ENCODE measurements at places on chromosomes 6 and 20.
A peak's percentile ranks its signal among the peaks of the same experiment; 100 is the strongest.

DNA sequence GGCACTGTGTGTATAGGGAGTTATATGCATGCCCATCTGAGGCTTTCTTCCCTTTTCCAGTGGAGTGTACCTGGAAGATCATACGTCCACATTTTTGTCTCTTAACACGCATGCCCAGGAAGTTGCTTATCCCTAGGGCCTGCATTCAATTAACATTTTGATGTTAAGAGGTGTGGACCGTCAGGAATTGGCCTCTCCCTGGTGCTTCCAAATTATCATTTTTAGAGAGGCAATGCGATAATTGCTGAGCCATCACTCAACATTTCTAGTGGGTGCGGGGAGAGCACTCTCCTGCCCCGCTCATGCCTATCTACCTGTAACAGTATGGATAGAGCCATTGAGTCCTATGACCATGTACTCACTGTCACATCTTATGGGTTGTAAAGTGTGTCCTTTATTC, 37.8 kb upstream of the PAQR8 start:
- DNase-seq: no peak

DNA sequence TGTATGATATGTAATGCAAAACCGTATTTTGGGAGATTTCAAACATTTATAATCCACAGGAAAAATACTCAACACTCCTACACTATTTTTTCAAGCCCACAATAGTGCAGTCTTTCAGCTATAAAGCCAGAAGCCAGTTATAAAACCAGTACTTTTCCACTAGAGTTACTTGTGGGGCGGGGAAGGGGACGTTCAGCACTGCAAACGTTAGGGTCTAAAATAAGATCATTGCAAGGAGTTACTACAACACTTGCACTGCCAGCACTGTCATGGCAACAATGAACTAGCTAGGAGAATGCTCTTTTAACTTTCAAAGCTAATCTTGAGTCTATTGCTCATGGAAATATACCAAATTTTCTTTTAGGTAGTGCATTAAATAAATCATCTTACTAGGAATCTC, 14.7 kb downstream of the SESN1 start:
- no peak for DNase-seq

- no peak for DNase-seq
Measured at GRCh38 chr6:142376800-142377496, 75.1 kb downstream of the ADGRG6 start.

- no peak for DNase-seq
Measured at GRCh38 chr20:23152308-23152892, 66.3 kb upstream of the CD93 start.

GRCh38 chr6:41939176-41939847, 2.3 kb downstream of the CCND3 start:
- no peak for DNase-seq

DNA sequence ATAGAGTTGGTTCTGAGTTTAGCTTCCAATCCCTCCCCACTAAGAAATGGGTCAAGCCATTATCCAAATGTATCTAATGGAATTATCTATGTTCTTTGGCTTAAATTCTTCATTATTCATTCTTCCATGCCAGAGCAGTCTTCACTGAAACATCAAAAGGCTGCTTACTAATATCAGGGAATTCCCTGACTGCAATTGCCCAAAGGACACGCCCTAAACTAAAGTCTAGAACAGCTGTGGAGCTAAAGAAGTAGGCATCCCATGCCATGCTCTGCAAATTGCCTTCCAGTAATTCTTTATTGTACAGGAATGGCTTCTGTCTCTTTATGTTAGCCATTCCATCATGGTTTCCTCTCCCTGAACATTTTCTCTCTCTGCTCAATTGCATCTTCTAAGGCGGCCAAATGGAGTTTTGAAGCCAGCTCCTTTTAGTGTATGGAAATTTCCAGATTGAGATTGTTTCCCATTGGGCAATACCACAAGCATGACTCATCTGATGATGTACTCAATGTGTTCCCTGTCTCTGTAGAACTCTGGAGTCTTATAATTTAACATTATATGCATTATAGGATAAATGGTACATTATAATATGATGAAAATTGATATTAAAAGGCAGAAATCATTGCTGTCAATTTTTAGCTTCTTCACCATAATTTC, 28.8 kb upstream of the TSHZ2 start:
- no peak for DNase-seq

DNA sequence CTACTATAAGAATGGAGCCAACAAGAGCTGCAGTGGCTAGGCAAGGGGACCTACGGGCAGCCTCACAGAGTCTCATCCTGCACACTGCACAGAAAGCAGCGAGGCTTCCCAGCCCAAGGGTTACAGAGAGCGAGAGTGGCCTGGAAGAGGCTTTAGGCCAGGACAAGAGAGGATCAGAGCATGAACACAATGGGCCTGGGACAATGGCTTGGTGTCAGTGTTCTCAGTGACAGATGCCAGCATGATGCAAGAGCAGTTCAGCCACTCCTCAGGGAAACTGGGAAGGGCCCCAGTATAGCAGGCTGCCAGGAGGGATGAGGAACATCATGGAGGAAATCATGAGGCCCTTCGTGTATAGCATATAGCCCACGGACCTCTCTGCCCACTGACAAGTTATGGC, 108.0 kb downstream of the NUS1 start:
- no peak for DNase-seq

GRCh38 chr6:161261325-161261724, 12.5 kb downstream of the AGPAT4 start:
- DNase-seq: no peak

DNA sequence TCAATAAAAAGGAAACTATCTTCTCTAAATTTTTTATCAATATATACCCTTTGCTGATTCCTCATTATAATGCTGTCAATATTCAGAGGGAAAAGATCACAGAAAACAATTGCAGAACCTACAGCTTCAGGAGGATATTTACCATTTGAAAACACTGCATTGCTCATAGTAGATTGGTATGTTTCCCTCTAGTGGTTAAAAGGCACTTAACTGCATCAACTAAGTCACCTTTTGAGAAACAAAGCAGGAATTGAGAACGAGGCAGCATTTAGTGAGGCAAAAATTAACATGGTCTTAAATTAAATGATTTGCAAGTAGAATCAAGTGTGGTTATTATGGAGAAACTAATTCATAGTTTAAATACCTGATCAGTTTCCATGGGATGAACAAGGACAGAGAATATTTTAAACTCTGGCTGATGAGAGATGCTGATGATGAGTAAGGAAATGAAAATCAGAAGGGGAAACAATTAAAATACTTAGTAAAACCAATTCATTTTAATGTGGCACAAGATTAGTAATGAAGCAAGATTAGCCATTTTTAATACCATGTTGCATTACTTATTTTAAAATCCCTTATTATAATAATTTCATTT, 642.1 kb downstream of the EPHA7 start:
- no peak for DNase-seq

GRCh38 chr20:34165018-34165619, 53.1 kb upstream of the EIF2S2 start:
- no peak for DNase-seq

DNA sequence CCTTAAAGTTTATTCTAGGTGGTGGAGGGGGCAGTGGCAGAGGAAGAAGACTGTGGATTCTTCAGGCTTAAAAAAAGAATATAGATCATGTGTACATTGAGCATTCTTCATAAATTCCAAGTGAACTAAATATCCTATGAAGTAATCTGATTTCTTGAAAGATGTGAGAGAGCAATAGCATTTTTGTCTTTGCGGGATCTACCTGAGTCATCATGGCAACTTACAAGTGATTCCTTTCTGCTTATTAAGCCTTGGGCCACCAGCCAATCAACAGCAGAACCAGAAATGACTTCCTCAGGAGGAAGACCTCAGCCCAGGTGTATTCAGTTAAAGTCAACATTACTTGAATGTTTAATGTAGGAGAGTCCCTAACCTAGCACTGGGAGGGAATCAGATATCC, 756.9 kb downstream of the TFAP2A start:
- DNase-seq: no peak

DNA sequence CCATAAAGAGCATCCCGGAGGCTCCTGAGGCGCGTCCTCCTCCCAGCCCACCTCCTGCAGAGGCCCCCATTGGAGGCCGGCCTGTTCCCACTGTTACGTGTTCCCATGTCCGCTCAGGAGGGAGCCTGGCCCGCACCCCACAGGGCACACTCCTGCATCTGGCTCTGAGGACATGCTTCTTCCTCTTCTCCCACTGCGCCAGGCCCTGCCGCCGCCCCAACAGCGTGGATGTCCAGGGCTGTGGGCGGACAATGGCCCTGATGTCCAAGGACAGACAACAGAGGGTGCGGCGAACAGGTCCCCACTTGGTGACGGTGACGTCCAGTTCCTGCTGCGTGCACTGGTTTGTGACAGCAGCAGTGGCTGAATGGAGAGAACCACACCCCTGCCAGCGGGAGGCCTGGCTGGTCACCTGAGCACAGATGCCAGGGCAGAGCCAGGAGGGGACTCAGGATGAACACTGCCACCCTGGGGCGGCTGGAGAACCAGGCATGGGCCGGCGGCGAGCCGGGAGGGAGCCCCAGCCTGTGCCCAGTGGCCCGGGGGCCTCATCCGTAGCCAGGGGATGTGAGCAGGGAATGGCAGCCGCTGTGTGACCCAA, 26.6 kb downstream of the FRMD1 start:
- DNase-seq: no peak

DNA sequence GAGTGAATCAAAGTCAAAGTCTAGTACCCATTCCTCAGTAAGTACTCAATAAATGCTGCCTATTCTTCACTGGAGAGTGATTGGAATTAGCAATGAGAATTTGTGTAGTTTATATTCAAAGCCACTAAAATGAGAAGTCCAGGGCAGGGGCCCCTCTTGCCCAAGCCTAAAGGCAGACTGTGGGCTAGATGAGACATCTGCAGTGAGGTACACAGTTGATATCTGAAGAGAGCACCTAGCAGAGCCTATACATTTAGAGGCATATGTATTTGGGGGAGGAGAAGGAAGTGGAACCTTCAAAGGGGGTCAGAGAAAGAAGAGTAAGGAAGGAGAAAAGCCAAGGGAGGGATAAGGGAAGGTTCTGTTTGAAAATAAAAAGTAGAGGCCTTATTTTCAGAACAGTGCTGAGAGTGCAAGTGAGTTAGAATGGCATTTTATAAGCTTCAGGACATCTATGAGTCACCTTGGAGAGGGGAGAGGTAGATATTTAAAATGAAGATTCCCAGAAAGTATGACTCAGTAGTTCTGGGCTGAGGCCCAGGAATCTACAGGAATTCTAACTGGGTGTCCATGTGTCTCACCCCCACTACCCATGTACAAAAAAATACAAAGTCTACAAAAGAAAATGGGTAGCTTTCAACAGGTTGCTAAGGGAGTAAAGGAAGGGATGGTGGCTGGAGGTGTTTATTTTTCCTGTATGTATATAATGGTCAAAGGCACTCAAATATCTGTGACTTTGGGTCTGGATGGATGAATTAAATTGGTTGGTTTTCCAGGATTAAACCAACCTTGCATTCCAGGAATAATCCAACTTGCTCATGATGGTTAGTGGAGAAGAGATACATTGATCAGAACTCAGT, 135.1 kb downstream of the ZFP64 start:
- no peak for DNase-seq

DNA sequence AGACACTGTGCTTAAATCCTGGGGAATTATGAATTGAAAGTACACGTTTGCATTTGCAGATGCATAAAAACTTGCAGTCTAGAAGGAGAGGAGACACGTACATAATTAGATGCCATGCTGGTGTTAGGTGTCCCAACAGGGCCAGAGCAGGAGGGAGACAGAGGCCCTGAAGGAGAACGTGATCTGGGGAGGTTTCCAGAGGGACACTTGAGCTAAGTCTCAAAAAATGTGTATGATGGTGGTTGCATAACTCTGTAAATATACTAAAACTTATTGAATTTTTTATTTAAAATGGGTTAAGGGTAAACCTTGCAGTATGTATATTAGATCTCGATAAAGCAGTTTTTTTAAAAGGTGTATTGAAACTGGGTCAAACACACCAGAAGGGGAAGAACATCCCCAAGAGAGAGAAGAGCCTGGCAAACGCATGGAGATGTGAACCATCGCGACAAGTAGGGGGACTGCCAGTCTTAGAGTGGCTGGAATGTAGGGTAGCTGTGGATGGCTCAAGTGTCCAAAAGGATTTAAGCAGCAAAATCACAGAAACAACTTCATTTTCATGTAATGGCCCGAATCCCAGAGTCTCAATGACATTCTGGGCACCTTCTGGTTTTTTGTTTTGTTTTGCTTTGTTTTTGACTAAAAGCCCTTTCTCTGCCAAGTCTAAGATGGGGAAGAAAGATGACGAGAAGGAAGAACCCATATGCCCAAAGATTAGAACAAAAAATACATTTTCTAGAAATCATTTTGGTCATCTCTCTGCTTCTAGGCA, 15.3 kb downstream of the TRAF3IP2 start:
- no peak for DNase-seq

DNA sequence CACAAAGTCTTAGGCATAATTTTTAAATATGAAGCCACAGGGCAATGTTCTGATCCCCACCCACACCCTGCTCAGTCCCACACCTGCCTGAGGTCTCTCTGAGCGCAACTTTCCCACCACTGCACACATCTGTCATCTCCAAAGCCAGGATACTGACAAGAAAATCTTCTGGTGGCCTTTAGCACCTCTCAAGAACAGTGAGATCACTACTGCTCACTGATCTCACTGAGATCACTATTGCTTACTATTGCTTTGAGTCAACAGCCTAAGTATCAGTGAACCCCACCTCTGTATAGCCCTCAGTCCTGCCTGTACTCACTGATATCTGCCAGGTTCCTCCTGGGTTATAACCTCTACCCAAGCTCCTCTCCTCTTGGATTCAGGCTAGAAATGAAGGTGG, 6.4 kb downstream of the TNFRSF21 start:
- no peak for DNase-seq

GRCh38 chr20:53582574-53583351, 10.9 kb downstream of the ZNF217 start:
- peak; percentile 43 for DNase-seq

DNA sequence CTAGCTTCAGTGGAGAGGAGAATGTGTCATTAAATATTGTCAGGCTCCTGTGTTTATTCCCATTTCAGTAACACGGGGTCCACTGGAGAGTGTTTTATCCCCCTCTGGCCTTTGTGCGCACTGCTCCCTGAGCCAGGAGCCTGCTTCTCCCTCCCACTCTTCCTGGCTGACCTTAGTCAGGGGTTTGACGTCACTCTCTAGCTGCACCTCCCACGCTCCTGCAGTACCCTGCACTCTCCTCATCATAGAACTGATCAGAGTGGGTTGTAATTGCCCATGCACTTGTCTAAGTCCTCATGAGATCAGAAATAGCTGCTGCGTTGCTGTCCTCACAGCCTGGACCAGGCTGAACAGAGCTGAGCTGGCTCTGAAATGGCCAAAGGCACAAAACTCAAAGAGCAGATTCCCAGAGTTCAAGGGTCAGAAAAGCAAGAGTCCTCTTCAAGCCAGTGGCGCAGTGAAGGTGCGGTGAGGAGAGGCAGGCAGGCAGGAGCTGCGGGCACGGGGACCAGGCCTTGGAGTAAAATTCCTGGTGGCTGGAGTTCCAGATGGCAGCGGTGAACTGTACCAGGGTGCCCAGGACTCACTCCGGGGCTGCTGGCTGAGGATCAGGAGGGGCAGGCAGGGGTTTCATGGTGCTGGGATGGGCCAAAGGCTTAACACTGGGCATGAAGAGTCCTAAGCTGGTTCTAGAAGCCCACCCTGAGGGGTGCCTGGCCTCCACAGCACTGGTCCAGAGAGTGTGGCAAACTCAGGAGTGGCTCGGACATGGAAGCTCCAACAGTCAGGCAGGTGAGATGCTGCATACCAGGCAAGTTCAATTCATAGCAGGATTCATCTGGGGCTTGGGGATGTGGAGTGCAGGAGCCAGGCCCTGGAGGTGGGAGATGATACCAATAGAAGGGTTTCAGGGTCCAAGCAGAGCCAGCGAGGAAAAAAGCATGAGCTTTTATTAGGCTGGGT, 170.9 kb downstream of the SCP2D1 start:
- DNase-seq: peak; percentile 33

GRCh38 chr6:18327626-18328025, 59.5 kb upstream of the RNF144B start:
- no peak for DNase-seq

GRCh38 chr6:132390017-132390416, 11.3 kb downstream of the MOXD1 start:
- DNase-seq: no peak
